Activated CD4-positive, alpha-beta T cell treated with anti-CD3 and anti-CD28 coated beads, Interleukin-2, amount 50 U/mL, for 16 hours (primary cell): ENCODE measurements at places on chromosomes 13 and 19.
A peak's percentile ranks its signal among the peaks of the same experiment; 100 is the strongest.

DNA sequence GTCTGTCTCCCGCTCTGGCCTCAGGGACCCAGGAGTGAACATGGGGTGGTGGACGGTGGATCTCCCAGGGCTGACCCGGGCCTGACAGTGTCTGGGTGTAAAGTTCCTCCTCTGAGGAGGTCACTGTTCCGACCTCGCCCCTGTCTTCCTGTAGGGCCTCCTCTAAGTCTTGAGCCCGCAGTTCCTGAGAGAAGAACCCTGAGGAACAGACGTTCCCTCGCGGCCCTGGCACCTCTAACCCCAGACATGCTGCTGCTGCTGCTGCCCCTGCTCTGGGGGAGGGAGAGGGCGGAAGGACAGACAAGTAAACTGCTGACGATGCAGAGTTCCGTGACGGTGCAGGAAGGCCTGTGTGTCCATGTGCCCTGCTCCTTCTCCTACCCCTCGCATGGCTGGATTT lies at the start of gene SIGLEC9:
Gene SIGLEC9 (plus strand): TSS at position 178 of the 400 bp plus-strand sequence. CDS start 69 bp downstream, at position 247.
- no peak for DNase-seq

DNA sequence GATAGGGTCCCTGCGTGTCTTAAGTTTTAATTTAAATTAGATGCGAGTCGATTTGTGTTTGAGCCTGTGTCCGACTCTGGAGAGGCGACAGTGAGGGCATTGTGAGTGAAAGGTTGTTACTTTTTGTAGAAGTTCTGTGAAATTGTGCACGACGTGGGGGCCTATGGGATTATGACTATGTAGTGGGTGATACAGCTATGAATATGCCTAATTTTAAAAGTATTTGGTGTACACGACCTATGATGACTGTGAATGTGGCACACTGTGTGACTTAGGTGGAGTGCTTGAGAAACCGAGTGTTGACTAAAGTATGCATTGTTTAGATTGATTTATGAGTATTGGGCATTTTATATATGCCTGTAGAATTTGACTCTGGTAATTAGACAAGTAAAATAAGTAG lies 646 bp downstream of the ZNF567 start:
- no peak for DNase-seq

DNA sequence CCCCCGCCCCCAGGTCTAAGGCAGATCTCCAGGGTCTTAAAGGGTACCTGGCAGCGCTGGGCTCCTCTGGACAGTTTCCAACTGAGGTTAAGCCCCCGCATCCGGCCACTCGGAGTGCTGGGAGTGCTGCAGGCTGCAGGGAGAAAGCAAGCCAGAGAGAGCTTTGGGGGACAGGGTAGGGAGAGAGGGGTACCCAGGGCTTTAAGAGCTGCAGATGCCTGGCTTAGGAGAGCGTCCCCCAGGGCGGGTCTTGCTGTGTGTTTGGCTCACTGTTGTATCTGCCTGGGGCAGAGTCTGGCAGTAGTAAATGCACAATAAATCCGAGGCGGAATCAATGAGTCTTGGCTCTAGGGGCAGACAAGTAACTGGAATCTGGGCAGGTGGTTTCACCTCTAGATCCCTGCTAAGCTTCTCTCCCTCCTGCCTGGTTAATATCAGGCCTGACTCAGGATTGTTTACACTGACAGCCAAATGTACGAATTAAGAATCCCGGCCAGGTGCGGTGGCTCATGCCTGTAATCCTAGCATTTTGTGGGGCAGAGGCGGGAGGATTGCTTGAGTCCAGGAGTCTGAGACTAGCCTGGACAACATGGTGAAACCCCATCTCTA lies 798 bp upstream of the COX6B2 start:
- no peak for DNase-seq

DNA sequence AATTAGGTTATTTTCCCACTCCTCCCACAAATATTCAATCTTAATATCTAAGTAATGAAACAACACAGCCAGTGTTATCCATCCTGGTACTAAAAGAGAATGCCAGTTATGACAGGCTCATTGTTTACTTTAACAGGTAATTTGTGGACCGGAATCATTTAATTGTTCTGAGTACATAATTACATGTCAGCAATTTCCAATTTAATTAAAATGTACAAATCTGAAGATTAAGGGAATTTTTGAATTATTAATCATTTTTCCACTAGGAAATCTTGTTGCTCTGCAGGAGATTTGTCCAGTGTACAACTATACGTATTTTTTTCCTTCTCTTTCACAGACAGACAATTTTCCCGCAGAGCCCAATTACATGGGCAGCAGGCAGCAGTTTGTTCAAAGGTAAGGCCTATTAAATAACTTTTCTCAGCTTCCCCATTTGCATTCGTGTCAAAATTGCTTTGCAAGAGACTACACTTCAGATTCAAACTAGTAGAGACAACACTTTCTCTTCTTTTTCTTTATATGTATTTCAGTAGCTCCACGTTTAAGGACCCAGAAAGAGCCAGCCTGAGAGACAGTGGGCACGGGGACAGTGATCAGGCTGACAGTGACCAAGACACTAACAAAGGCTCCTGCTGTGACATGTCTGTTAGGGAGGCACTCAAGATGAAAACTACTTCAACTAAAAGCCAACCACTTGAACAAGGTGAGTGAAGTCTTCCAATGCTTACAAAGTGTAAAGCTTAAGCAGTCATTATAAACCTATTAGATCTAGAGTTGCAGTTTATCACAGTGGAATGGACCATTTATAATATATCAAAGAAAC lies 34.8 kb downstream of the PCDH17 start:
- no peak for DNase-seq

- DNase-seq, result no peak
Observed at GRCh38 chr13:30561511-30561910, 56.2 kb upstream of the USPL1 start.

- DNase-seq, result peak; percentile 92
Observed at GRCh38 chr19:41308450-41309179, 1.4 kb upstream of the CCDC97 start.

DNA sequence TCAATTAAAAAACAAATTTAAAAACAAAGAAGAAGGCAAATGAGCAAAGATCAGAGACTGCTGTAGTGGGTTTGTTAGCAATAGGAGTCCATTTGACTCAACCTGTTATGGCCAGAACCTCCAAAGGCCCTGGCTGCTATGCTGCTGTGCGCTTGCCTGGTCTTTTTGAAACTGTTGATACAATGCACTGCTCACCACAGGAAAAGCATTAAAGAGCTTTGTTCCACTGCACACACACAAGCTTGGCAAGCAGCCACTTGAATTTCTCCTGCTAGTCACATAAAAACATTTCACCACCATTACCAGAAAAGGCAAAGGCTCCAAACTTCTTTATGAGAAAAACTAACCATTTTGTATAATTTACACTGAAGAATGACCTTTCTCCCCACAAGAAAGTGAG lies 132.2 kb downstream of the FREM2 start:
- DNase-seq, result no peak

DNA sequence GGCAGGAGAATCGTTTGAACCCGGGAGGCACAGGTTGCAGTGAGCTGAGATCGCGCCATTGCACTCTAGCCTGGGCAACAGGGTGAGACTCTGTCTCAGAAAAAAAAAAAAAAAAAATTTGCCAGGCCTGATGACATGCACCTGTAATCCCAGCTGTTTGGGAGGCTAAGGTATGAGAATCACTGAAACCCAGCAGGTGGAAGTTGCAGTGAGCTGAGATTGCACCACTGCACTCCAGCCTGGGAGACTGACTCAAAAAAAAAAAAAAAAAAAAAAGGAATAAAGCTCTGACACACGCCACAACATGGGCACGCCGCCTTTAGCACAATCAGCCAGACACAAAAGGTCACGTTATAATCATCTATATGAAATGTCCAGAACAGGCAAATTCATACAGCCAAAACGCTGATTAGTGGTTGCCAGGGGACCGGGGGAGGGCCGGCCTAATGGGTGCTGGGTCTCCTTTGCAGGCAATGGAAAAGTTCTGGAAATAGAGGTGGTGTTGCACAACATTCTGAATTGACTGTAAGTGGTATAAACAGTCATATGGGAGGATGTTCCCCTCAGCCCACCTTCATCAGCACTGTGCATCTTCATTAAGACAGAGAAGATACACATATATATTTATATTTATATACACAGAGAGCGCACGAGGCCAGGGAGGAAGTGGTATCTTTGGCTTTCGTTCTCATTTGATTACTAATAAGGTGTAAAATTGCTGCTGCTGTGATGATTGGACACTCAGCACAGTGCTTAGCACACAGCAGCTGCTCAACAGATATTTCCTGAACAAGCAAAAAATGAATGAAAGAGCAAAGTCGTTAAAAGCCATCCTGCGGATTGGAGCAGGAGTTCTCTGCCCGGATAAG lies 3.8 kb downstream of the HSPBP1 start:
- DNase-seq, result peak; percentile 44

DNA sequence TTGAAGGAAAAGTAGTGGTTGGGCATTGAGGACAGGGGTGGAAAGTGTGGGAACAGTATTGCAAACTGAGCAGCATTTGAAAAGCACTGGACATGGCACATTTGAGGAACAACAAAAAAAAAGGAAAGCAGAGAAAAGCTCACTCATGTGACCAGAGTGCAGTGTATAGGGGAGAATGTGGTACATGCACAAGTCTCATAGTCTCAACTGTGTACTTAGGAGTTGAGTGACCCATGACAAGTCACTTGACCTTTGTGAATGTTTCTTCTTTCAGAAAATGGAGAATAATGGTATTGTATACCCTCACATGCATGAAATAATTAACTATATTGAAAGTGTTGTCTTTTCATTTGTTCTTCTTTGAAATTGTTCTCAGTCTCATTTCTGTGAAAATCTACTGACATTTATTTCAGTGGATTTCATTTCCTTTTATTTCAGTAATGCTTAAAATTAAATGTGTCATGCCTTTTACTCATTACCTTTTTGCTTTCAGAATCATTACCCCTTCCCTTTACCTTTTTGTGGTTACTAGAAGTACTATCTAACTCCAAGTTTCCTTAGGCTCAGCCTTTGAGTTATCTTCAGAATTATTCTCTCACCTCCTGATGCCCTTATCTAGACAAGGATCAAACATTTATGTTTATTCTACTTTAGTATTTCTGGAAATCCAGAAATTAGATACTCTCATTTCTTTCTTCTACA lies 79.1 kb upstream of the MLNR start:
- no peak for DNase-seq

- DNase-seq, result peak; percentile 63
Observed at GRCh38 chr19:10420444-10421239, at the start of gene PDE4A. Gene PDE4A, plus strand, starts transcription at chr19:10420538. Its CDS starts 227 bp downstream, at chr19:10420765.

- DNase-seq, result no peak
Observed at GRCh38 chr13:48181482-48182145, 51.4 kb upstream of the ITM2B start.

GRCh38 chr19:2187159-2187558 lies 23.4 kb downstream of the DOT1L start:
- no peak for DNase-seq

DNA sequence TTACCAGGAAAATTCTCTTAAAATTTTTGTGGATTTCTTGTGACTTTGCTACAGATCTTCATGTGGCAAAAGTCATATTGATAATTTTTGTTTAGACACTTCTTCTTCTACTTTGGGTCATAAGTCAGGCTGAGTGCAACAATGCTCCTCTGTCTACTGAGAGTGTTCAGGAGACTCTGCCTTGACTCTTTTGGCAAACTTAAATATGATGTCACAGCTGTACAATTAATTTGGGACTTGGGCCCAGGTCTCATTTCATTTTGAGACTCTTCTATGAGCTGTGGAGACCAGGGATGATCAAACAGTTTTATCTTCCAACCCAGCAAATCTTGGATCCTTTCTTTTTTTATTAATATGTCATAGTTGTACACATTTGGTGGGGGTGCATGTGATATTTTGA lies 19.7 kb upstream of the IPO5 start:
- no peak for DNase-seq

DNA sequence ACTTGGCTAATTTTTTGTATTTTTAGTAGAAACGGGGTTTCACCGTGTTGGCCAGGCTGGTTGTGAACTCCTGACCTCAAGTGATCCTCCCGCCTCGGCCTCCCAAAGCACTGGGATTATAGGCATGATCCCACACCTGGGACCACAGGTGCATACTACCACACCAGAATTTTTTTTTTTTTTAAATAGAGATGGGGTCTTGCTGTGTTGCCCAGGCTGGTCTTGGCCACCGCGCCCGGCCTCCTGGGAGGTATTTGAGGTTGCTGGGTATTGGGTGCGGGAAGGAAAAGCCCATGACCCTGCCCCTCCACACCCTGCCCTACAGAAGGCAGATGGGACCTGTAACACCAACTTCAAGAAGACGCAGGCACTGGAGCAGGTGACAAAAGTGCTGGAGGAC lies 13.6 kb downstream of the ACTMAP start:
- no peak for DNase-seq

GRCh38 chr19:13761423-13761822 lies 2.9 kb upstream of the MRI1 start:
- no peak for DNase-seq

- DNase-seq, result no peak
Observed at GRCh38 chr19:17647071-17648020, 40.8 kb downstream of the UNC13A start.

DNA sequence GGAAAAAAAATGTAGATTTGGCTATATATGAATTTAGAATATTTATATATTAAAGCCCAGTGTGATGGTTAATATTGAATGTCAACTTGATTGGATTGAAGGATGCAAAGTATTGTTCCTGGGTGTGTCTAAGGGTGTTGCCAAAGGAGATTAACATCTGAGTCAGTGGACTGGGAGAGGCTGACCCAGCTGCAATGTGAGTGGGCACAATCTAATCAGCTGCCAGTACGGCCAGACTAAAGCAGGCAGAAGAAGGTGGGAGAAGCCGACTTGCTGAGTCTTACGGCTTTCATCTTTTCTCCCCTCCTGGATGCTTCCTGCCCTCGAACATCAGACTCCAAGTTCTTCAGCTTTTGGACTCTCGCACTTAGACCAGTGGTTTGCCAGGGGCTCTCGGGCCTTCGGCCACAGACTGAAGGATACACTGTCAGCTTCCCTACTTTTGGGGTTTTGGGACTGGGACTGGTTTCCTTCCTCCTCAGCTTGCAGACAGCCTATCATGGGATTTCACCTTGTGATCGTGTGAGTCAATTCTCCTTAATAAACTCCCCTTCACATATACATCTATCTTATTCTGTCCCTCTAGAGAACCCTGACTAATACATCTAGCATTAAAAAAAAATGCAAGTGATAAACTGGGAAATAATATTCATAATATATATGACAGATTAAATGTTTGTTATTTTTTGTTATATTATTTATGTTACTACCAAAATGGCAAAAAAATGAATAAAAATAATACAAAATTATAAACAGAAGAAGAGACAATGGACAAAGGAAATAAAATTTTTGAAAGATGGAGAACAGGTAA lies 122.4 kb downstream of the DLEU7 start:
- no peak for DNase-seq
